Frontal cortex (tissue), 4 donors: ENCODE measurements at places on chromosomes 2 and 18. TPM values are rescaled to one million over a fixed set of nuclear protein-coding genes. Genes with fewer than 3 reads are reported as not detected.

CIB4 gene
- not detected for total RNA-seq

DOK6 gene
- total RNA-seq = 68.1 TPM

TEX44 gene
- not detected for total RNA-seq

SCN3A gene
- 257 TPM for total RNA-seq

B3GNT7 gene
- total RNA-seq = 0.82 TPM

KCNE4 gene
- 2.4 TPM for total RNA-seq

COLEC12 gene
- 16.7 TPM for total RNA-seq

ACTR1B gene
- 28.9 TPM for total RNA-seq

SALL3 gene
- total RNA-seq = 5.3 TPM

CPLX4 gene
- not detected for total RNA-seq

CLEC4F gene
- total RNA-seq = not detected

RNU2-63P gene
- total RNA-seq = not detected

GAREM1 gene
- total RNA-seq = 35.9 TPM

ALPI gene
- total RNA-seq = not detected

ANXA4 gene
- total RNA-seq = 2.4 TPM

MPP4 gene
- total RNA-seq = under 0.01 TPM

GEN1 gene
- 5.3 TPM for total RNA-seq

COL4A3 gene
- under 0.01 TPM for total RNA-seq

SP140 gene
- 0.82 TPM for total RNA-seq

MC4R gene
- 3.3 TPM for total RNA-seq

CCDC74A gene
- total RNA-seq = 4.5 TPM
